ENCODE measurements at places on chromosomes 3 and 15.

- no peak for DNase-seq
Observed at GRCh38 chr3:133868186-133868585, 27.5 kb downstream of the RAB6B start.

- no peak for DNase-seq
Observed at GRCh38 chr3:52006017-52006819, 10.5 kb upstream of the RPL29 start.

DNA sequence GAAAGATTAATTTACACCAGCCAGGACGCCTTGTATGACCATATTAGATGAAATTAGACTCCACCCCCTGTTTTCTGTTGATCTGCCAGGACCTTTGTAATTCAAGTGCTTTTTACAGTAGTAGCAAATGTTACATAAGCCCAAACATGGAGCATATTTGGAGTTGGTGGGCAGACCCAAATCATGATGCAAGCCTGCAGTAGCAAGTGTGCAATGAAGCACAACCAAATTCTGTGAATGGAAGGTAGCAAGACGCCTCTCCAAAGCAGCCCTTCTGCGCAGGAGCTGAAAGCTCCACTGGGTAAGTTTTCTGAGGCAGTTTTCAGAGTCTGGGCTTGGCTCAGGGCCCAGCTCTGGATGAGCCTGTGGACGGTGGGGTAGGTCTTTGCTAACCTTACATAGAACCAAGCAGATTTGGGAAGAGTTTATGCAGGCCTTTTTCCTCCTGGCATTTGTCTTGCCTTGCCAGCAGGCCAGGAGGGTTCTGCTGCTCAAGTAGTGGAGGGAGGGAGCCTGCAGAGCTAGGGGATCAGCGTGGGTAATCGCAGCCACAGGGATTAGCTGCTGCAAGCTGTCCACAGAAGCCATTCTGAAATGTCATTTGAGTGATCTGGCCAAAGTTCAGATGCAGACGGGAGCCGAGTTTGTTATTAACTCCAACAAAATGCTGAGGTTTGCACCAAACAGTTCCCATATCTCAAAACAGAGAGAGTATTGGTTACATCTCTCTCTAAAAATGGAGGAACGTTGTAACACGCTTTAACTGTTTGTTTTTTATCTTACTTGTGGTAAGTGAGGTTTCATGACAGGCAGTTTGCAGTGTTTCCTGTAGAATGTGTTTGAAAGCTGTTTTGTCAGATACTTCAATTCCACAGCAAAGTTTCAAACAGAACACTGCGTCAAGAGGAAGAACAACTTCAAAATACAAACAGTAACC is 55.4 kb downstream of the PSMD6 start:
- peak; percentile 17 for DNase-seq

DNA sequence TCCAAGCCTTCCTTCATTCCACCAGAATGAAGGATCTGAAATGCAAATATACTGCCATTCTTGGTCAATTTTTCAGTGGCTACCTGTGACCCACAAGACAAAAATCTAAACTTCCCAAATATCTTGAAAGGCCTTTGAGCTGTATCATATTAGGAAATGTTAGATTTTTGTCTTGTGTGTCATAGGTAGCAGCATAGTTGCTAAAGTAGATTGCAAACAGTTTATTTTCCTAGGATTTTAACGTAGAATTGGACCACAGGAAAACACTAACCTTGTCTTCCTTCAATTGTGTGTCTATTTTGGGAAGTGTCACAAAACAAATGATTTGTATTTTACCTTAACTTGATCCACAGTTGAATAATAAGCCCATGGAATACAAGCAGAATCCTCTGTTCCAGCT is 42.4 kb downstream of the CP start:
- DNase-seq, result no peak

GRCh38 chr15:31487811-31488436 is 161.3 kb downstream of the KLF13 start:
- no peak for DNase-seq

DNA sequence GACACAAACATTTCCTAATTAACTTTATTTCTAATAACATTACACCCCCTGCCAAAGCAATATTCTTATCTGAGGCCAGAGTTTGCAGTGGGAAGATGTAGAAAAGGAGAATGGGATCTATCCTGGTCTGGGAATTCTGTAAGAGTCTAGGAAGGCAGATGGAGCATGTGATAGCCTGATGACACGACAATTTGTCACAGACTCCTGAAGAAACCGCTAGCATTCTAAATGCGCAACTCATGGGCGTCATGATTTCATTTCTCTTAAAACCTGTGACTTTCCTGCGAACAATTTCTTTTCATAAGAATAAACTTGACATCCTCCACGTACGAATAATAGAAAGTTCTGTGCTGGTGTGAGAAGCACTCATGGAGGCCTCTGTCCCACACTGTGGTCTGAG is 72.9 kb upstream of the ATP10A start:
- no peak for DNase-seq

GRCh38 chr3:113174801-113175485 is 36.4 kb upstream of the BOC start:
- DNase-seq, result no peak

GRCh38 chr15:60591496-60592370 is 112.8 kb upstream of the ICE2 start:
- peak; percentile 46 for DNase-seq

GRCh38 chr3:78140866-78141265 is 1101.0 kb downstream of the ROBO2 start:
- DNase-seq, result no peak

GRCh38 chr15:78197632-78198031 is 36.7 kb downstream of the ACSBG1 start:
- DNase-seq, result no peak

DNA sequence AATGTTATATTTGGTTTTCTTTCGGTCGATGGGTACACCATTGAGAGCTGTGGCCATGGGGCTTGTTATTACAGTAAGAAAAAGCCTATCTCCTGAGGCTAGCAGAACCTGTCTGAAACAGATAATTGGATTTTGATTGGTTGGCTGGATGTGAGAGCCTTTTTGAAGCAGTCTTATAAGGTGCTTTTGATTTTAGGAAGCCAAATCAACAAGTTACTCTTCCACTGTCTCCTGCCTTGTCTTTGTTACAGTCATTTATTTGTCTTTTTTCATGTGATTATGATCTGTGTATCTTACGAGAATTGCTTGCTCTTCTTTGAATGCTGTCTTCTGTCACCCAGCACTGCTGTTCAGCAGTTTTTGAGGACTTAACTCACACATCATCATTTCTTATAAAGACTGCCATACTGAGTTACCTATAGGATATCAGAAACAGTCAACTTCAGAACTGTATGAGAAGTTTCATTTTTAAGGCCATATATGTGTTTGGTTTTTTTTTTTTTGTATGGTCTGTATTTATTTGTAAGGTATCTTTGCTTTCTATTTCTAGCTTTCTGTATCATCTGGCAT is 51.1 kb downstream of the MEF2A start:
- DNase-seq, result no peak

GRCh38 chr15:35603856-35604255 is 57.9 kb upstream of the DPH6 start:
- DNase-seq, result no peak

DNA sequence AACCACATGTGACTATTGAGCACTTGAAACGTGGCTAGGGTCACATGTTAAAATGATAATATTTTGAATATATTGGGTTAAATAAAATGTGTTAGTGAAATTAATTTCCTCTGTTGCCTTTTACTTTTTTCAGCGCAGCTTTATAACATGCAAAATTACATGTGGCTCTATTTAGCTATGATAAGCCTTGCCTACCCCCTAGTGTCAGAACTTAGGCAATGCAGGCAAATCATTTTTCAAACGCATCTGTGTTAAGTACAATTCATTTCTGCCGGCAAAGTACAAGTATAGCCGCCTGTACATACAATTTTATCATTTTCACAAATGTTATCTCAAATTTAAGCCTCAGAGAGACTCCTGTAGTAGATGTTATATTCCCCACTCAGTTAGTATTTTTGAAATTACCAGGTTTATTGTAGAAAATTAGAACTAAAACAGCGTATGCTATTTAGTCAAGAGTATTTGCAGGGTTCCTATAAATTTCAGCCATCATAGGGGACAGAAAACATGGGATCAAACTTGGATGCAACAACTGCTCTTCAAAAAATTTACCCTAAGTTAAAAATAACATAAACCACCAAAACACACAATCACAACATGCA is 56.1 kb downstream of the TAFA4 start:
- no peak for DNase-seq

DNA sequence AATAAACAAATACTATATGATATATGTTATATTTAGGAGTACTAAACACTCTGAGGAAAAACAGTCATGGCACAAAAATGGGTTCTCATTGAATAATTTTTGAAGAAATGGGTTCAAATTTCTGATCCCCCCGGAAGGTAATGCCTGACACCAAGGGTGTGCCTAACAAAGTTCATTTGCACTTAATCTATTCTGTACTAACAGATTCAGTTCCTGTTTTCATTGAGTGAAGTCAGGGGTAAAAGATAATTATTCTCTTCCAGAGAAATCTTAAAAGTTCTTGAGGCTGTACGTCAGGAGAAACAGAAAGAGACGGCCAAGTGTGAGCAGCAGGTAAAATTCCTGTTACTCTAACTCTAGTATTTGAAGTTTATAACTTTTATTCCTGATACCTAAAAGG is 34.5 kb upstream of the TMEM42 start:
- no peak for DNase-seq

GRCh38 chr15:94287794-94288246 is 56.5 kb downstream of the MCTP2 start:
- no peak for DNase-seq

- no peak for DNase-seq
Observed at GRCh38 chr15:90031231-90031791, 30.2 kb downstream of the ZNF710 start.

DNA sequence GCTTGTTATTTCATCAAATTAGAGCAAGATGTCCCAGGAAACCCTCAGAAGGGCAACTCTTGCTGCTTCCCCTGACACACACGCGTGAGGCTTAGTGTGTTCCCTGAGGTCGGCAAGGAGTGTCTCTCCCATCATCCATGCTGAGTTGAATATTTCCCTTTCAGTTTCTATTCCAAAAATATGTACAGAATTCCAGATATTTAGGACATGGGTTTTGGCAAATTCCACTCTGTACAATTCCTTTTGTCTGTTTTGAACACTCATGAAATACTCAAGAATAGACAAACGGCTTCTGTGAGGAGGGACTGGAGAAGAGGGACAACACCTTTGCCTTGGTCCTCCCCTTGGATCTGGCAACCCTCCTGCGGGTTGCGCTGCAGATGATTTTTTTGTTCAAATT is 138.0 kb downstream of the DUT start:
- DNase-seq, result no peak

DNA sequence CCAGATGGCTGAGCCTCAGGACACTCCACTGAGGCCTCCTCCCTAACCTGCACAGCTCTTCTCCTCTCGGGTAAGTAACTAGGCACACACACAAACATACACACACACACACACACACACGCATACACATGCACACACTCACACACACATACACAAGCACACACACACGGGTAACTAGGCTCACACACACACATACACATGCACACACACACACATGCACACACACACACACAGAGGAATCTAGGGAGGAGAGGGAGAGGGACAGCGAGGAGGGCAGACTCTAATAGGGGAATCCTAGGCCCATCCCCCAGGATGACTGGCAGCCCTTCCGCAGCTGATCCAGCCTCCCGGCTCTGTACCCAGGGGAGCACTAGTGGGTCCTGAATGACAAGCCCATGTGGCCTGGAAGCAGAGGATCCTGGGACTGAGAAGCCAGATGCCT is 177.4 kb upstream of the LINGO1 start:
- no peak for DNase-seq

- DNase-seq, result no peak
Observed at GRCh38 chr3:134027631-134028030, 2.1 kb downstream of the SLCO2A1 start.

GRCh38 chr3:175911937-175912336 is 1052.8 kb downstream of the NAALADL2 start:
- no peak for DNase-seq

DNA sequence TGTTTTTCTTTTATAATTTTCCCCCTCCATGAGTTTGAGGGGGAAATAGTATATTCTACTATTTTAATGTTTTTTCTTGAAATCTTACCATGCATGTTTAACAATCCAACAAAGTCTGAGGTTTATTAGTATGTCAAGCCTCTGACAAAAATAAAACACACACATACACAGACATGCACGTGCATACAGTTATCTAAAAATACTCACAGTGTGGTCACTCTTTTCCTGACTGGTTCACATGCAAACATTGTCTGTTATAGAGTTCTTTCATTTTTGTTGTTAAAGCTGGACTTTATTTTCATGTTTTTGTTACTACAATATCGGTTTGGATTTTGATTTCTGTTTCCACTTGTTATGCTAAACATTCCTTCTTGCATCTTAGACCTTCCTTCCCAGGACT is 236.6 kb downstream of the MFSD1 start:
- no peak for DNase-seq

GRCh38 chr15:89783111-89783860 is 7.2 kb downstream of the MESP2 start:
- DNase-seq, result no peak

- no peak for DNase-seq
Observed at GRCh38 chr3:128480717-128481437, 12.1 kb downstream of the GATA2 start.

DNA sequence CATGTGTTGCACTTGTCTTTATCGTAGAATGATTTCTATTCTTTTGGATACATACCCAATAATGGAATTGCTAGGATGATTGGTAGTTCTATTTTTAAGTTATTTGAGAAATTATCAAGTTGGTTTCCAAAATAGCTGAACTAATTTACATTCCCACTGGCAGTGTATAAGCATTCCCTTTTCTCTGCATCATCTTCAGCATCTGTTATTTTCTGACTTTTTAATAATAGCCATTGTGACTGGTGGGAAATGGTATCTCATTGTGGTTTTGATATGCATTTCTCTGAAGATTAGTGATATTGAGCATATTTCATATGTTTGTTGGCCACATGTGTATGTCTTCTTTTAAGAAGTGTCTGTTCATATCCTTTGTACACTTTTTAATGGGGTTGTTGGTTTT is 81.7 kb upstream of the NUDT16 start:
- no peak for DNase-seq

DNA sequence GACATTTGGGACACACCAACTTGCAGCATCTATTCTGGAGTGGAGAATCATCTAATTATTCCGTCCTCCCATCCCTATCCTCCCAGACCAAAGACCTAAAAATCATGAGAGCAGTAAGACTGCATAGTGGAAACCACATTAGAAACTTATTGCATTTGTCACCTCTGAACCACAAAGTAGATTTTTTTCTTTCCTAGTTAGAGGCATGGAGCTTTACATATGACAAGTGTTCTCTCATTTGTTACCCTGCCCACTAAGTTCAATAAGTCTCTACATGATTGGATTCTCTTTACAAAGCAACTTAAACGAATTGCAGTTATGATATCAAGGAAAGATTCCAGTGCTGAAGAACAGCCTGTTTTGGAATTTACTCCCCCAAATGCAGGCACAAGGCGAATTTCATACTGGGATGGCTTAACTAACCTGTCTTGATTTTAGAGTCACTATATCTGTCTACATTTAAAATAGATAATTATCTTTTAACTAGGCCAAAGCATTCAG is 42.3 kb upstream of the LRRFIP2 start:
- DNase-seq, result no peak

GRCh38 chr15:71447328-71448250 is 332.3 kb downstream of the THSD4 start:
- DNase-seq, result no peak

- no peak for DNase-seq
Observed at GRCh38 chr3:118480101-118480860, 554.4 kb downstream of the IGSF11 start.

Measured in effector CD8-positive, alpha-beta T cell (primary cell).